ENCODE measurements at places on chromosomes 6 and 20. TPM values are rescaled to one million over a fixed set of nuclear protein-coding genes. Genes with fewer than 3 reads are reported as not detected.

Gene SAMD5
- total RNA-seq: 3.6 TPM

Gene TTLL9
- total RNA-seq: not detected

Gene GSTA1
- not detected for total RNA-seq

Gene OVOL2
- not detected for total RNA-seq

Gene ENPP1
- total RNA-seq: 8.1 TPM

Gene AGPAT4
- total RNA-seq: 9.2 TPM

Gene SEMG1
- not detected for total RNA-seq

Gene MOG
- total RNA-seq: not detected

Measured in thoracic aorta endothelial cell (primary cell).